COR-L47 (cell line): ENCODE measurements at places on chromosomes 3 and 15.

DNA sequence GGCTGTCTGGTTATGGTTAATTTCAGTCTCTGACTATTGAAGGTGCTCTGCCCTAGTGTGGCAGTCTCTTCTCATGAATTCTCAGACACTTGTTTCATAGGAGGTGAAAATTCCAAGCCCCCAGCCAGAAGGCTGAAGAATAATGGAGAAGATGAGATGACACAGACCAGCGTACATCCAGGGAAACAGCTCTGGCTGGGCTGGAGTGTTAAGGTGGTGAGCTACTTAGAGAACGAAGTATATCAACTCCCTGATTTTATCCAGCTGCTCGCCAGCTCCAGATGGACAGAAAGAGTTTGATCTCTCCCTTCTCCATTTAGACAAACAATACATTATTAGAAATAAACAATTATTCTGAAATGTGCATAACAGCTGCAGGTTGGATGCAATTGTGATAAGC, 494.5 kb upstream of the RGMA start:
- DNase-seq, result no peak

DNA sequence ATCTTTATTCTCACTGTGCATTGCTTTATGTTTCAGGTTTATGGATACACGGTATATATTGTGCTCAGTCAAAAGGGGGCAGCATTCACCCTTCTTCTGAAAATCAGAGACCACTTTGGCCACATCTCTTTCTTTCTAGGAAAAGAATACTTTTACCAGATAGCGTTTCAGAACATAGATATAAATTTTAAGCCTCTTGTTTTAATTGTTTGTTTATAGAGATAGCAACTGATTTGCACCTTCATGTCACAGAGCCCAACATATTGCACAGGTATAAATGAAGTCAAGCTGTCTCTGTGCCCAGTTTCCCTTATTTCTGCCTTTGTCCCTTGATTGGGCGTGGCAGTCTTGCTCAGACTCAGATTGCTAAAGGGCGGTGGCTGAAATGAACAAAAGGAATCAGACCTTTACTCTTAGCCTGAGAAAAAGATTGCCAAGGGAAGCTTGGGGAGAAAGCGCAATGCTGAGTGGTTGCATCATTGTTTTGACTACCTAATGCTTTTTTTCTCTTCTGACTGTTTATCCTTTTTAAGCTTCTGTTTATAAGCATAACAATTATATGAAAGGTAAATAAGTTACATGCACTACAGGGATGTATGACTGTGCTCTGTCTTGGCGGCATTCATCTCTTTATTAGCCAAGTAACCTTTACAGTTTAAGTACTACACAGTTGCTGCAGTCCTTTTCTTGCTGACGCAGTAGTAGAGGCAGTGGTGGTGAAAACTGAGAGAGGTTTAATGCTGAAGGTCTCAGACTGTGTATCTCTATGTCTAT, 70.8 kb upstream of the ZBTB20 start:
- peak; percentile 86 for DNase-seq

DNA sequence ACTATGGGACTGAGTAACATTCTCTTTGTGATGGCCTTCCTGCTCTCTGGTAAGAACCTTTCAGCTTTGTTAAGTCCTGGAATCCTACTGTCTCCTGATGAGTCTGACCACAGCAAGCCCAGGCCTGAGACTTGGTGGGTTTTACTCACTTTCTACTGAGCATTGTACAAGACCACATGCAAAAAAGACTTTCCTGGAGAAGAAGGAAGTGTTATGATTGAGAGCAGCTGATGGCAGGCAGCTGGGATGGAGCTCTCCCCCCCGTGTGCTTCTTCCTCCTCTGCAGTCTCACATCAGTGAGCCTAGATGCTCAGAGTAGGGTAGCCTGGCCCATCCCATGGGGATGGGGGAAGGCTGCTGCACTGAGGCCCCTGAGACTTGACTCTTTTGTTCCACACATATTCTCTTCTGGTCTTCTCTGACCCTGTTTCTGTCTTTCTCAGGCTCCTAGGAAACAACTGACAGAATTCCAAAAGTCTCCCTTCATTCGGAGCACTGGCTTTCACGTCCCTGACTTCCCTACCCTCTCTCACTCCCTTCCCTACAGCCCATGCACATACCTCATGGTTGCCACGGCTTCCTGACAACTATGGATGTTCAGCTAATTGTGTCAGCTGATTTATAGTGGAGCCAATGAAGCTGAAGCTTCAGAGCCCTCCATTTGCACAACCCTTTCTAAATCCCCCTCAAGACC, 36.6 kb downstream of the CD86 start:
- no peak for DNase-seq

DNA sequence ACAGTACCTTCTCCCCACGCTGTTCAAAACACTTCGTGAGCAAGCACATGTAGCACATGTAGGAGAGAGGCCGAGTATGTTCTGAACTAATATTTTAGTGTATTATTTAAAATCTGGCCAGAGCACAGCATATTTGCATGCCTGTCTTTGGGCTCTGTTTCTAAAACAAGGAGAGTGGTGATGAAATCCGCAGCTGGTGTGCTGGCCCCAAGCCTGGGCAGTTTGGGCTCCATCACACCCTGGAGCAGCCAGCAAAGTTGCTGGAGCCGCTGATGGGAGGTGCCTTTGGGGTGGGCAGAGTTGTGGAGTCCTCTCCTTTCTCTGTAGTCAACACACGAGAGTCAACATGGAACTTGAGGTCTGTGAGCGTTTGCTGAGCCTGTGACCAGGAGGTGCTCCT, 116.6 kb downstream of the SLCO3A1 start:
- DNase-seq, result no peak

DNA sequence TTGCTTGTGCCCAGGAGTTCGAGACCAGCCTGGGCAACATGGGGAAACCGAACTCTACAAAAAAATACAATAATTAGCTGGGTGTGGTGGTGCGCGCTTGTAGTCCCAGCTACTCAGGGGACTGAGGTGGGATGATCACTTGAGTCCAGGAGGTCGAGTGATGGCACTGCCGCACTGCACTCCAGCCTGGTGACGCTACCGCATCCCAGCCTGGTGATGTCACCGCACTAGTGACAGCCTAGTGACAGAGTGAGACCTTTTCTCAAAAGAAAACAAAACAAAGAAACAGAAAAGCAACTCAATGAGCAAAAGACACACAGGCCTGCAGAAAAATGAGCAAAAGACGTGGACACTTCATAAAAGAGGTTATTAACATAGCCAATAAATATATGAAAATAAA, 19.9 kb upstream of the SYNM start:
- no peak for DNase-seq

DNA sequence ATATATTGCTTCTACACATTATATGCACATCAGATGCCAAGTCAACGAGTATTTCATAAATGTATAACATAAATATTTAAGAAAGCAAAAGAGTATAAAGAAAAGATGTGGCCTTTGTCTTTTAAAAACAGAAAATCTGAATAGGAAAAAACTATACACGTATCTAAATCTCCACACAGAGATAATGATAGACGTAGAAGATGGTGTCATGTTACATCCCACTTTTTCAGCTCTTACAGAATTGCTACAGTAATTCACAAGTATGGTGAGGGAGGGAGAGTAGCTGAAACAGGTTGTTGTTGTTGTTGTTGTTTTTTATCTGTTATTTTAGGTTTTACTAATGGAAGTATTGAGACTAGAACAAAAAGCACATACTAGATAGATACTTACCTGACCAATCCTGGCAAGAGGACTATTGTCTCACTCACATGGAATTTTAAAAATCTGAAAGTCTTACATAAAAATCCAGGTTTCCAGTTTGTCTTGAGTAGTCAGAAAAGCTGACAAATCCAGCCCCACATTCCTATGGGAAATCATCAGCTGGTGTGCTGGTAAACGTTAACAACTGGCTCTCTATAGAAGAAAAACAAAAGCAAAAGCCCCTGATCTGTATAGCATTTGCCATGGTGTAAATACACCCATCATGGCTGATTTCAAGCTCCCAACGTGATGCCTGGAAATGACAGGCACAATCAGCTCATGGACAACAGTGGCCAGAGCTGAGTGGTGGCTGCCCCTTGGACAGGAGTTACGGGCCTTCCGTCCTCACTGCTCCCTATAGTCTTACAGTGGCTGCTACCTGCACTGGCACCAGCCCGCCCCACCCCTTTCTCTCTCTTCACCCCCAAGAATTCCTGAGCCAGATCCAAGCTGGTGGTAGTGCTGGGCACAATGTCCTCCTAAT, 47.4 kb upstream of the VGLL4 start:
- no peak for DNase-seq

GRCh38 chr3:195438371-195438770, 4.4 kb downstream of the ACAP2 start:
- DNase-seq, result no peak

GRCh38 chr3:48852151-48852550, 4.5 kb upstream of the PRKAR2A start:
- DNase-seq, result no peak

DNA sequence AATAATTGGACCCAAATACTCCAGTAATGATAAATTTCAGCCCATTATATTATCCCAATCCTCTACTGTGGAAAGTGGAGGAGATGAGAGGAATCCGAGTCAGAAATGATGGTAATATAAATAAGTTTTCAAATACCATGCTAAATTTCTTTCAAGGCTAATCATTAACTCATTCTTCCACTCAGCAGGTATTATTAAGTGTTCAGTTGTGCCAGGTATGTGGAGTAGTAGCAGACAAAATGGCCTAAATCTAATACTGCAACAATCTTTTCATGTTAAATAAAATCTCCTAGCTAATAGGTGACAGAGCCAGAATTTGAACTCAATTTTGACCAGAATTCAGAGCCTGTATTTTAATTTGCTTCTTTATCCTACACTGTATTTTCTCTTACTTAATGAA, 538.6 kb upstream of the ROBO2 start:
- DNase-seq, result no peak

DNA sequence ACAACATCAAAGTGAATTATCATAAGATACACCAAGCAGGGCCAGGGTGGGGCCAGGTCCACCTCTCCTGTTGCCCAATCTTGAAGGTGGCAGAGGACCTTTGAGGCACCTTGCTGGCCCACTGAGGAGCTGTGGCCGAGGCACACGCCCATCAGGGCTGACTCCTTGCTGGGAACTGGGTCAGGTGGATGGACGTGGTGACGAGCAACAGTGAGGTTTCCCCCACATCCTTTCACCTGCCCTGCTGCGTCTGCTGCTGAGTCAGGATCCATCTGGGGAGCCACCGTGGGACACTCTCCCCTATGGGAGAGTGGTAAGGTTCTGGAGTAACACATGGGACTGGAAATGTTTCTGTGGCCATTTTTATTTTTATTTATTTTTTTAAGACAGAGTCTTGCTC, 17.3 kb upstream of the FURIN start:
- DNase-seq, result no peak

DNA sequence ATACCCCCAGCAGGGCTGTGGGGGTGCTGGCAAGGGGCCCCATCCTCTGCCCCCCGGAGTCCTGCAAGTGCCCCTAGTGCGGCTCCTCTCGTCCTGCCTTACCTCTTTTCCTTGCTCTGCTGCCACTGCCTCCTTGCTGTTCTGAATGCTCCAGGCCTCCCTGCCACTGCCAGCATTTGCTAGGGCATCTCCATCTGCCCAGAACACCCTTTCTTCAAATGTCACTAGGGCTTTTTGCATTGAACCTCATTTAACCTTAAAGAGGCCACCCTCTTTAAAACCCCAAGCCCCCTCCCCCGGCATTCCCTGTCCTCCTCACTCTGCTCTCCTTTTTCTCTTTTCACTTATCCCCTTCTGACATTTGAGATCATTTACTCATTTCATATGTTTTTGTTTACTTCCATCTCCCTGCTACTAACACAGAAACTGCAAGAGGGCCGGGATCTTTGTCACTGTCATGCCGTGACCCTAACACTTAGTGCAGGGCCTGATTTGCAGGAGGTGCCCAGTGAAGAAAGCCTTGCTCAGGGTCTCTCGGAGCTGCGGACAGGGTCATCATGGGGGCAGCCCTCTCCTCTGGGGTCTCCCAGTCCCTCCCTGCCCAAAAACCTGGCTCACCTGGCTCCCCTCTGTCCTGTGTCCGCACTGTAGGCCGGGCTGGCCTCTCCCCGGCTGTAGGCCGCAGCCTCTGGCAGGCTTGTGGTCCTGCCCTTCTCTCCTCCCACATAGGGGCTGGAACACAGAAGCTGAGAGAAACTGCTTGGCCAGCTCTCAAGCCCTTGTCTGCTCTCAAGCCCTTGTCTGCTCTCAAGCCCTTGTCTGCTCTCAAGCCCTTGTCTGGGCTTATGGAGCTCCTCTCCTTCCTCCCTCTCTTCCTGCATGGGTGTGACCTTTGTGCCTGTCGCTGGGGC, at the start of gene ACOX2:
TSS of gene ACOX2 (minus strand) at position 690 of the 911 bp plus-strand sequence. CDS start 2,084 bp downstream, outside the sequence.
- no peak for DNase-seq

- no peak for DNase-seq
These were observed 112.2 kb upstream of the RBMS3 start for GRCh38 chr3:29168696-29169095.

DNA sequence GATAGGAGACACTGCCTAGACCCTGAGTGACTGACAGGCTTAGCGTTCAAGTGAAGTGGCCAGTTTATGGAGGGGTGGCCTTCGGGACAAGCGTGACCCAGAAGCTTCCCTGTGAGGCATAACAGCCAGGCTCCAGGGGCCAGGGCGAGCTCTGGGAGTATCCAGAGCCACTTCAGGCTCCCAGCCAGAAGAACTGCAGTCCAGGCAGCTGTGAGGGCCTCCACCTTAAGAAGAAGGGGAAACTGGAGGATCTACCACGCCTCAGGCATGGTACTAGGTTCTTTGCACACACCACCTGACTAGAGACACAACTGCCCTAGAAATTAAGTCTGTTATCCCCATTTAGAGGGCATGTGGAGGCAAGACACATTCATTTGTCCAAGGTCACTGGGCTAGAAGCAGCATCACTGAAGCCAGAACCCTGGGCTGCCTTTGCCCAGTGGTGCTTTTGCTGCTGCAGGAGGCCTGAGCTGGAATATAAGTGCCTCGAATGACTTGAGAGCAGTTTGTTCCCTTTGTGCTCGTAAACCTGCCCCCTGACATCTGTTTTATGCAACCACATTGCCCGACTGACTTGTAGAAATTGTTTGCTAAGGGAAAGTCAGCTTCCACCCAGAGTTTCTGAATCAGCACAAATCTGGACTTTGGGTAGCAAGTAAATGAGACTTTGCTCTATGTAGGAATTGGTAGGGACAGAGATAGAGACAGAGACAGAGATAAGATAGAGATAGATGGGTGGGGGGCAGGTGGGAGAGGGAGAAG, 23.3 kb downstream of the RASGRF1 start:
- no peak for DNase-seq
